ENCODE measurements at places on chromosomes 11 and 22. TPM values are rescaled to one million over a fixed set of nuclear protein-coding genes. Genes with fewer than 3 reads are reported as not detected.

DNA sequence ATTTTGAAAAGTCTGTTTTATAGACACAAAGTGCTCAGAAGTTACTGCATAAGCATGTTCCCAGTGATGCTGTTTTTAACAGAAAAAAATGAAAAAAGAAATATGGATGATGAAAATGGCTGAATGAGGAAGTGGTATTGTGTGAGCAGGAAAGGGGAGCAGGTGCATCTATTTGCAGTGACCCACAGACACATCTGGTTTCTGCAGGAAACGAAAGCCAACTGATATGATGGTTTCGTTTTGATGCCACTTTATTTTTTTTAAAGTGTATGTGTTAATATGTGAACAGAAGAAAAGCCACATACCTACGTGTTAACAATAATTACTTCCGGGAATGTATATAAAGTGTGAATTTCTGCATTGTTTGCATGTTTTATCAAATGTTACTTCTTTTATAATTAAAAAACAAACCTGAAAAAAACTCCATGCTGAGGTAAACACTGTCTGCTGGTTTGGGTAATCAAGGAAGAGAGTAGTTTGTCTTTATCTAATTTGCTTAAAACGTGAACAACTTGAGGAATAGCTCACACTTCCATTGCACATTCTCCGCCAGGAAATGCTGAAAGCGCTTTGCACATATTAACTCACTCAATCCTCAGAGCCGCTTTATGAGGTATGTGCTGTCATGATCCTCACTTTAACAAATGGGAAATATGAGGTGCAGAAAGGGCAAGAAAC, 1335.9 kb downstream of the TBC1D22A start:
- no peaks in the 10 kb centered on the region for H3K4me1 ChIP-seq
- DNase-seq, result no peak
- no peaks in the 10 kb centered on the region for H3K27me3 ChIP-seq
- no peaks in the 10 kb centered on the region for H3K36me3 ChIP-seq
- H3K4me3 ChIP-seq, result no peak overlapping the region

DNA sequence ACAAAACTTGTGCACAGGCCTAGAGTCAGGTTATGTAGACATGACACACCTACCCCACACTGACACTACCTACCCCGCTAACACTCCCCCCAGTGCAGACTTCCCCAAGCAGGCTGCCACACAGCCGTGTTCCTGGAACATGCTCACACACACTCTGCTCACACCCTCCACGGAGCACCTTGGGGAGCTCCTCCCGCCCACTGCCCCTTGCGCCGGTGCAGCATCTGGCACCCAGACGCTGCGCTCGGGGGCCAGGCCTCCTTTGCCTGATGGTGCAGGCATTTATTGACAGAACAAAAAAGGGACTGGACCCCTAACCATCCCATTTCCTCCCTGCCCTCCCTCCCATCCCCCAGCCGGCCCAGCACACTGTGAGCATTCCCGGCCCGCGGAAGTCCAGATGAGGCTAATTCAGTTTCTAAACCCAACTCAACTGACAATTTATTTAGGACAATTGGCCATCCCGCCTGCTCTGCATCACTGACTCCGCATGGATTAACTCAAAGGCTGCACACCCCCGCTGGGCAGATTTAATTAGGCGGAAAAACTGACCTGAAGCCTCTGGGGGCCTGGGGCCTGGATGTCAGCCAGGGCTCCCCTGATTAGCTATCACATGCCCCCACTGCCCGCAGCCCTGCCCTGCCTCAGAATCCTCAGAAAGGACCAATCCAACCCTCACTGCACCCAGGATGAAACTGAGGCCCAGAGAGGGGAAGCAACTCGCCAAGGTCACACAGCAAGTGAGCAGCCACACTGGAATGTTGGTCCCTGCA, 30.1 kb downstream of the KCNC1 start:
- H3K36me3 ChIP-seq, result no peaks in the 10 kb centered on the region
- H3K4me1 ChIP-seq, result no peaks in the 10 kb centered on the region
- H3K4me3 ChIP-seq, result no peak overlapping the region
- H3K27me3 ChIP-seq, result no peaks in the 10 kb centered on the region
- H3K27ac ChIP-seq, result peak overlapping the region; percentile 15

GRCh38 chr11:124937336-124937935, 1.6 kb upstream of the HEPACAM start:
- H3K27me3 ChIP-seq, result peaks cover 32% of the 10 kb centered on the region
- no peaks in the 10 kb centered on the region for H3K4me1 ChIP-seq
- DNase-seq, result no peak
- H3K36me3 ChIP-seq, result no peaks in the 10 kb centered on the region
- no peak overlapping the region for H3K4me3 ChIP-seq
- H3K27ac ChIP-seq, result no peak overlapping the region

GRCh38 chr11:28058333-28058732, 49.6 kb downstream of the KIF18A start:
- H3K27me3 ChIP-seq, result no peaks in the 10 kb centered on the region
- H3K4me1 ChIP-seq, result no peaks in the 10 kb centered on the region
- peaks cover 42% of the 10 kb centered on the region for H3K36me3 ChIP-seq
- DNase-seq, result no peak
- H3K27ac ChIP-seq, result no peak overlapping the region

GRCh38 chr11:79209540-79210266, 231.1 kb downstream of the TENM4 start:
- peaks cover 8% of the 10 kb centered on the region for H3K36me3 ChIP-seq
- no peaks in the 10 kb centered on the region for H3K4me1 ChIP-seq
- no peak overlapping the region for H3K27ac ChIP-seq
- H3K4me3 ChIP-seq, result no peak overlapping the region
- H3K27me3 ChIP-seq, result no peaks in the 10 kb centered on the region

DNA sequence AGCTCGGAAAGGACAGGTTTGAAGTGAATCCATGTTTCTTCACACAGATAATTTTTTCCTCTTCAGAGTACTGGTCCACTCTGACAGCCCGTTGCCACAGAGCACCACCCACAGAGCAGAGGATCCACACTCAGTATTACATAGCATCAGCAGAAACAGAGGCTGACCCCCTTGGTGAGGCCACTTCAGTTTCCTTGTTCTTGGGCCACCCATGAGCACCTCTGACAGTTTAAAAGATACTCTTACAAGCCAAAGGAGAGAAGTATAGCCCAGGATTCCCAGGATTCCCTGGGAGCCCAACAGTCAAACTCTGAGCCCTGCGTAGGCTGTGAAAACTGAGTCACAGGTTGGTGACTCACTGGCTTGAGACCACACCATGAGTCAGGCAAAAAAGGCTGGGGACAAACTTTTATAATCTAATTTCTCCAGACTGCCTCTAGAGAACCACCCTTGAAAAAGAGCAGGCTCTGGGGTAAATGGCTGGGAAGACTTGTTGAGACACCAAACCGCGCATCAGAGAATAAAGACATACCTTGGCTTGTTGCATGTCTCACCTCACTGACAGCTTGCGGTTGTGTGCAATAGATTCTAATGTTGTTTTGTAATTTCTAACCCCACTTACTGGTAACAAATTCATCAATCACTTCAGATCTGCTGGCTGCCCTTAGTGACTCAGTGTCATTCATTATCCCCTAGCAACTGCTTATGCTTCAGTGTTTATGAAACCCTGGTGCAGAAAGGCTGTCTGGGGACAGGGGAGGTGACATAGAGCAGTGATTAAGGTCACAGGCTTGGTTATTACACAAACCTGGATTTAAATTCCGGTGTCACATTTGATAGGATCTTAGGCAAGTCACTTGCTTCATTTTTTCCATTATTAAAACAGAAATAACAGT, 56.9 kb upstream of the PRSS23 start:
- no peak overlapping the region for H3K4me3 ChIP-seq
- H3K27ac ChIP-seq, result no peak overlapping the region
- no peaks in the 10 kb centered on the region for H3K36me3 ChIP-seq
- no peaks in the 10 kb centered on the region for H3K27me3 ChIP-seq
- DNase-seq, result no peak

DNA sequence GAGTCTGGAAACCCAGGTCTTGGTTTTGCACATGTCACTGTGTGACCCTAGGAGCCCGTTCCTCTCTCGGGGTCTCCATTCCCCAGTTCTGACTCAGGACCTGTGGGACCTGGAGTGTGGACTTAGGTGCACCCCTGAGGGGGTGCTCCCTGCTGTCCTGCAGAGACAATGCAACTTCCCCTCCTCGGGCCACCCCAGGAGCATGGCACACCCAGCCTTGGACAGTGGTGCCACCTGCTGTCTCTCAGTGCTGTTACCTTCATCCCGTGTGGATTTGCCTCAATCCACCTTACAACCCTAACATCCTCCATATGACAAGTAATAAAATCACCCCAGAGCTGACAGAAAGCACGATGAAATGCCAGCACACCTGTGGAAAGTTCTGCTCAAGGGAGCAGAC, 27.5 kb upstream of the CRYBB3 start:
- H3K4me3 ChIP-seq, result no peak overlapping the region
- no peaks in the 10 kb centered on the region for H3K27me3 ChIP-seq
- DNase-seq, result no peak
- no peak overlapping the region for H3K27ac ChIP-seq
- peaks cover 42% of the 10 kb centered on the region for H3K36me3 ChIP-seq

DNA sequence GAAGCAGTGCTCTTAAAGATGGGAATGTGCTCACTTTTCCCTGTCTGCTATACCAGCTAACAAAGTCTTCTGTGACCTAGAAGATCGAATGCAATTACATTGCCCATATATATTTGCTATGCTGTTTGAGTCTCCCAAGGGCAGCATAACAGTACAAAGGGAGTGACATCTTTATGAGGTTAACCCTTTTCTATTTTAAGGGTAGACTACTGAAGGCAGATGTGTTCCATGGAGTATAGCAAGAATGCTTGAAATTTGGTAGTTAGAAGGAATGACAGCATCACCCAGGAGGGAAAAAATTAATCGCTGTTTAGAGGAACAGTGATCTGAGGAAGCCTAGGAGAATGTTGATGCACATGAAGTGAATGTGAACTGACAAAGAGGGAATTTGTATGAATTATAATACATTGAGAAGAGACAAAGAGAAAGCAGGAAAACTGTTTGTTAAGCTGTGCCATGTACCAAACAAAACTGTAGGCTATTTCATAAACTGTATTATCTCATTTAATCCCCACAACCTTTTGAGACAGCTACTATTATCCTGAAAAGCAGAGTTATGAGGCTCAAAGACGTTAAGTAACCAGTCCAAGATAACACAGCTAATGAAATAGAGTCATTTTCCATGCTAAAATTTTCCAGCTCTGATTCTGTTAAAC, 13.0 kb downstream of the MAML2 start:
- H3K4me3 ChIP-seq, result no peak overlapping the region
- no peak for DNase-seq
- peaks cover 4% of the 10 kb centered on the region for H3K36me3 ChIP-seq

- H3K36me3 ChIP-seq, result no peaks in the 10 kb centered on the region
- no peak for DNase-seq
- H3K4me3 ChIP-seq, result no peak overlapping the region
- H3K27ac ChIP-seq, result no peak overlapping the region
- H3K27me3 ChIP-seq, result no peaks in the 10 kb centered on the region
These were observed 69.7 kb upstream of the MYOD1 start for GRCh38 chr11:17649696-17650095.

DNA sequence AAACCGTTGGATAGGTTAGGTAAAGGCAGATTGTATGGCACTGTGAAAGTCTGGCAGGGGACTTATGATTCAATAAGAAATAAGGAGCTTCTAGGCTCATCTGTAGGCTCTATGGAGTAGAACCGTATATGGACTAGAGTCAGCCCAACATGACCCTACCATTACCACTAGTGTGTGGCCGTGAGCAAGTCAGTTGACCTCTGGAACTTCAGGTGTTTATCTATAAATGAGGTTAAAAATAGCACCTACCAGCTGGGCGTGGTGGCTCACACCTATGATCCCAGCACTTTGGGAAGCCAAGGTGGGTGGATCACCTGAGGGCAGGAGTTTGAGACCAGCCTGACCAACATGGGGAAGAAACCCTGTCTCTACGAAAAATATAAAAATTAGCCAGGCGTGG, 4.4 kb downstream of the HINFP start:
- H3K4me1 ChIP-seq, result no peaks in the 10 kb centered on the region
- no peak overlapping the region for H3K27ac ChIP-seq
- no peak for DNase-seq
- H3K4me3 ChIP-seq, result no peak overlapping the region
- H3K27me3 ChIP-seq, result no peaks in the 10 kb centered on the region
- peaks cover 46% of the 10 kb centered on the region for H3K36me3 ChIP-seq

DNA sequence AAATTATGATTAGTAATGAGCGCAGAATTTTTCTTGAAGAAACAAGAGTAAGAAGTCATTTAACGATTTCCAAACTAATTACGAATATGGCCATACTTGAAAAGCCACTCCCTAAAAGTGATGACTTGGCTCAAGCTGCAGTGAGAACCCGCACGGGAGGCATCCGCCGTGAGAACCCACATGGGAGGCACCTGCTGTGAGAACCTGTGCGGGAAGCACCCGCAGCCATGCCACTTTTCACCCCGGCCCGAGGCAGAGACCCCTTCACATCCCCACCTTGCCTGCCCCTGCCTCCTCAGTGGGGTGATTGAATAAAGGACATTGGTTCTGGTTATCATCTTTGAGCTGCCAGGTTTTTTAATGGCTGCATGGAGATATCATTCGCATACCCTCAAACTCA, 89.7 kb downstream of the BRD1 start:
- H3K4me1 ChIP-seq, result no peaks in the 10 kb centered on the region
- no peak overlapping the region for H3K27ac ChIP-seq
- H3K36me3 ChIP-seq, result no peaks in the 10 kb centered on the region
- peaks cover 10% of the 10 kb centered on the region for H3K27me3 ChIP-seq
- no peak overlapping the region for H3K4me3 ChIP-seq

DNA sequence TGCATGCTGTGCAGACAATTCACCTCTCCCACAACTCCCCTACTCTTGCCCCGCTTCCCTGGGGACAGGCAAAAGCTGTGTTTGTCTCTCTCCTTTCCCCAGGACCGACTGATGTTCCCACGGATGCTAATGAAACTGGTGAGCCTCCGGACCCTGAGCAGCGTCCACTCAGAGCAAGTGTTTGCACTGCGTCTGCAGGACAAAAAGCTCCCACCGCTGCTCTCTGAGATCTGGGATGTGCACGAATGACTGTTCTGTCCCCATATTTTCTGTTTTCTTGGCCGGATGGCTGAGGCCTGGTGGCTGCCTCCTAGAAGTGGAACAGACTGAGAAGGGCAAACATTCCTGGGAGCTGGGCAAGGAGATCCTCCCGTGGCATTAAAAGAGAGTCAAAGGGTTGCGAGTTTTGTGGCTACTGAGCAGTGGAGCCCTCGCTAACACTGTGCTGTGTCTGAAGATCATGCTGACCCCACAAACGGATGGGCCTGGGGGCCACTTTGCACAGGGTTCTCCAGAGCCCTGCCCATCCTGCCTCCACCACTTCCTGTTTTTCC, 1.4 kb upstream of the MADD start:
- peak overlapping the region; percentile 80 for H3K4me3 ChIP-seq
- H3K4me1 ChIP-seq, result peaks cover 15% of the 10 kb centered on the region
- H3K36me3 ChIP-seq, result no peaks in the 10 kb centered on the region
- DNase-seq, result no peak
- peak overlapping the region; percentile 97 for H3K27ac ChIP-seq

Gene CHRM1
- total RNA-seq, result not detected

Gene MISFA
- total RNA-seq, result 6.0 TPM

Gene SLC22A25
- total RNA-seq, result not detected

Gene KCTD14
- total RNA-seq, result 11.9 TPM

Gene TBX10
- not detected for total RNA-seq

Gene KDM4F
- total RNA-seq, result not detected

All from endodermal cell (in vitro differentiated cells).